Stimulated activated CD8-positive, alpha-beta memory T cell treated with anti-CD3 and anti-CD28 coated beads, Interleukin-4, amount 100 ng/mL, for 1 hour (primary cell): ENCODE measurements at places on chromosomes 7 and 10.

DNA sequence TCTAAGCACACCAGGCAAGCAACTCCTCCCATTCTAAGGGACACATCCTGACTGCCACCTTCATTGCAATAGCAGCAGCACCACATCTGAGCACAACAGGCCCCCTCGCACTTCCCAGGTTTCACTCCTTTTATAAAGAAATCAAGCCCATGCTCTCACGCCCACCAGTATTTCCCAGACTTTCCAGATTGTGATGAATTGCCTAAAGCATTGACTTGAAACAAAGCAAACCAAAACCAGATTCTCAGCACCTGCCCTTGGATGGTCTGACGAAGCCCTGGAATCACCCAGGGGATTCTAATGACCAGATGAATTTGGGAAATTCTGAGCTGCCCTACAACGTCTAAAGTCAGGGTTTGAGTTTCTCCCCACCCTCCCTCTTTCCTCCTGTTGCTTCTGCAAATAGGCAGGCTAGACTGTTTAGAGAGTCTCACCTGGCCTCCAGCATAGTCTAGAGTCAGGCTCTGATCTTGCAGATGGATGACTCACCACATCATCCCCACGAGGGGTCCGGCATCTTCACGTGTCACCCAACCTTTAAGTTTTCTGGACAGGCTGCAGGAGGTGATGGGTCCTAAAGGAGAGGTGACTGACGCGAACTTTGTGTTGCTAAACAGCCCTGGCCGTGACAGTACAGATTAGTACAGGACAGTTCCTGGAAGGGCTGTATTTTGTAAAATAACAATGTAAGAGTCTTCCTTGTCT is 198.0 kb downstream of the SKIDA1 start:
- no peak for DNase-seq

- DNase-seq = no peak
Measured at GRCh38 chr7:118195837-118196474, 12.0 kb downstream of the LSM8 start.

GRCh38 chr10:81696609-81697388 is 178.2 kb upstream of the NRG3 start:
- no peak for DNase-seq

DNA sequence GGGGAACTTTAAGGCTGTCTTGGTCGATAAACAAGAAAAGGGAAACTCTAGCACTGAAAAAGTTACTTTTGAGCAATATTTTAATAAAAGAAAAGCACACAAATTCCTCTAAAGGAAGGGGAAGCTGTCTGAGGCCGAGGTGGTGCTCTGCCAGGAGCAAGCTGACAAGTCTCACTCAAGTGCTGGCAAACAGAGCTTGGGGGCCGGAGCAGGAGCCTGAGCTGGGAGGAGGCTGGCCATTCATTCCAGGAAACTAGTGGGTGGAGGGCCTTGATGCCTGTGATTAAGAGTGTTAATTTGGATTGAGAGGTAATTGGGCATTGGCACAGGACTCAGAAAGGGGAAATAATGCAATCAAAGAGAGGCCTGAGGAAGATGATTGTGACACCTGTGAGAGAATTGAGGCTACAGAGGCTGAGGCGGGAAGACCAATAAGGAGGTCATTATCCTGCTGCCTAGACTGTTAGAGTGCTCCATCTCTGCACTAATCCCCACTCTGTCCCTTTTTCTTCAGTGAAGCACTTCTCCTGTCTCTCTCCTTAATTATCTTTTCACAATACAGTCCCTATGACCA is 154.9 kb upstream of the COL1A2 start:
- DNase-seq = no peak

GRCh38 chr10:85003083-85003482 is 674.7 kb downstream of the CCSER2 start:
- DNase-seq = no peak

- no peak for DNase-seq
Measured at GRCh38 chr7:116315803-116316202, 105.5 kb downstream of the TES start.

DNA sequence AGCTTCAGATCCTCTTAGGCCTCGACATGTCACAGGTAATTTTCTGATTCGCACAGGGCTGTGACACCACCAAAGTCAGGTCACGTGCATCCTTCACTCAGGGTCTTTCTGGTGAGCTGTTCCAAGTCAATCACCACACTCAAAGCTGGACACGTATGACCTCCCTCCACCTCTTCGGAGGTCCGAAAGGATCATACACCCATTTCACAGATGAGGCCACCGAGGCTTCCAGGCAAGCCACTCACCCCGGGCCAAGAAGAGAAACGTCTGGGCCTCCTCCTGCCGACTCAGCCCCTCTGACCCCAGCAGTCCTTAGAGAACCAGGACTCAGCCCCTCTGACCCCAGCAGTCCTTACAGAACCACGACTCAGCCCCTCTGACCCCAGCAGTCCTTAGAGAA is 74.6 kb downstream of the FOXL3 start:
- no peak for DNase-seq

GRCh38 chr7:45978010-45978681 is 57.1 kb upstream of the IGFBP3 start:
- no peak for DNase-seq

- no peak for DNase-seq
Measured at GRCh38 chr7:54788664-54789063, 29.7 kb upstream of the SEC61G start.

GRCh38 chr7:151017370-151017952 is 6.8 kb downstream of the ATG9B start:
- no peak for DNase-seq

DNA sequence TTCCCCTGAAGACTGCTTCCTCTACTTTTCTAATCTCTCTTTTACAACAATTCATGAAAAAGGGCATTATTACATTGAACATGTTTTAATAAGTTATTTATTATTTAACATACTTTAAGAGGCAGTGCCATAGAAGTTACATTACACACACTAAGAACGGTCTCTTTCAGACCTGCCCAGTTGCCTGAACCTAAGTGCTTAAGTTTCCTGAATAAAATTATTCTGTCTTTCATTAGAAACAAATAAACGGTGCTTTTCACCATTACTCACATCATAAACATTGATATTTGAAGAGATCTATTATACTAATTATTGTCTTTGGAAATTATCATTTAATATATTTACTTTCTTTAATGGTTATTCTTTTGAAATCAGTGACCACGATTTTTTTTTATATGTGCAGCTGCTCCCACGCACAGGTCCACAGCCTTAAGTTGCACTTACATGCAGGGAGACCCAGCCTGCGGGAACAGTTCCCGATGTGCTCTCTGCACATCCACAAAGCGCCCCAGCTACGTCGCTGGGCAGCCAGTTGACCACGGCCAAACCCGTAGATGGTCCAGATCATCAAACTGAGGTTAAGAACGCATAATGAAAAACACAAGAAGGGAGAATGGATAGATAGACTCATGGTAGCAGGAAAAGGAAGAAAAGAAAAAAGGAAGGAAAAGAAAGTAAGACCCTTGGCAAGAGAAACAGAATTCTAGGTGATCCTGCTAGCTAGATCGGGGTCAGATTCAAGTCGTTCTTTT is 437.0 kb upstream of the MGMT start:
- no peak for DNase-seq

- DNase-seq = no peak
Measured at GRCh38 chr10:114821915-114822443, 399 bp downstream of the FHIP2A start.

DNA sequence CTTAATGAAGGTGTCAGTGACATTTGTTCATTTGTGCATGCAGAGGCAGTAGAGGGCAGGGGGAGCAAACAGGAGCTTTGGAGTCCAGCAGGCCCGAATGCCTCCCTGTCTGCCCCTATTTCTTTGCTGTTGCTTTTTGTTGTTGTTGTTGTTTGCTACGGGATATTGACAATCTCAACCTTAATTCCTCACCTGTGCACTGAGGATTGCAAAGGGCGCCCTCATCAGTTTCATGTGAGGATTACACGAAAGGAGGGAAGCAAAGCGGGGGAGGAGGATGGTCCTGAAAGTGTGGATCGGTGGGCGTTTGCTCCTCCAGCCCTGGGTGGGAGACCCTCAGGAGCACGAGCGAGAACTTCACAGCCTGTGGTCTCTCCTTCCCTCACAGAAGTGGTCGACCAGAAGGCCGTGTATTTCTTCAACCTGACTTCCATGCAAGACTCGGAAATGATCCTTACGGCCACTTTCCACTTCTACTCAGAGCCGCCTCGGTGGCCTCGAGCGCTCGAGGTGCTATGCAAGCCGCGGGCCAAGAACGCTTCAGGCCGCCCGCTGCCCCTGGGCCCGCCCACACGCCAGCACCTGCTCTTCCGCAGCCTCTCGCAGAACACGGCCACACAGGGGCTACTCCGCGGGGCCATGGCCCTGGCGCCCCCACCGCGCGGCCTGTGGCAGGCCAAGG is 9.6 kb downstream of the GDF10 start:
- DNase-seq = no peak

DNA sequence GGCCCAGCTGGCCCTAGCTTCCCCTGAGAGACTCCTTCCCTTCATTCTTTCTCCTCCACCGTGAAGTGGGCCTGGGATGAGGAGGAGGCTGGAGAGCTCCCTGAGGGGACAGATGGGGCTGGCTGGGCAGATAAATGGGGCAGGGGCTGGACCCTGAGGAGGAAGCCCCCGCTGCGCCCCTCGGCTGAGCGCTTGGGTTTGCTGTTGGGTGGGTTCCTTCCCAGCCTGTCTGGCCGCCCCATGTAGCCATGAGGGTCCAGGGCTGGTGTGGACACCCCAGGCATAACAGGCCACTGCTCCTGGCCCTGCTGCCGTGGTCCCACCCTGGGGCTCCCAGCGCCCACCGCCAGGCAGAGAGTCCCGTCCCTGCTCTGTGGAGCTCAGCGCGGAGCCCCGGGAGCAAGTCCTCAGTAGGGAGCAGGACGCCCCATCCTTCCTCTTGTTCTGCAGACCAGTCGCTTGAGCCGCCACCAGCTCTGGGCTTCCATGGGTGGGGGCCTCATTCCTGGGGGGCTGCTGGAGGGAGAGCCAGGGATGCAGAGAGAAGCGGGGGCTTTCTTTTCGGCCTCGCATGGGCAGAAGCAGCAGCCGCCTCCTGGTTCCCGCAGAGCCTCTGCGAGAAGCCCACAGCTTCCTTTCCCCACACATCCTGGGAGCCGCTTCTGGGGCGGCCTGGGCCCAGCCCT is 266.4 kb upstream of the TCERG1L start:
- DNase-seq = no peak

- no peak for DNase-seq
Measured at GRCh38 chr10:113199459-113199858, 249.4 kb downstream of the TCF7L2 start.

DNA sequence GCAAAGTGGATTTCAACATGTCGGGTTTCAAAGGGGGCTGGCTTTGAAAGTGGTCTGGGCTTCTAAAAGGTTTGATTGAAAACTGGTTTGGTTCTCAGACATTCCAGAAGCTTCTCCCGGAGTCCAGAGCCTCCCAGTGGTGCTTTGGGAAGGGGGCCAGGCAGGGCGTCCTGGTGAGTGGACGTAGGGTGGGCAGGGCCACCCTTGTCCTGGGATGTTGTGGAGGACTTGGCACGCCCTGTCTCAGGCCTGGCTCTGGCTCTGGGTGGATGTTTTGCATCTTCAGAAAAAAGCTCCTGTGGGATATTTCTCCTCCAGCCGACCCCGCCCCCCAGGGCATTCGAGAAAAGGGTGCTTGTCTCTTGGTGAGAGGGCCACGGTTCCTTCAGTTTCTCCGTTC is 31.2 kb downstream of the GRIFIN start:
- no peak for DNase-seq

DNA sequence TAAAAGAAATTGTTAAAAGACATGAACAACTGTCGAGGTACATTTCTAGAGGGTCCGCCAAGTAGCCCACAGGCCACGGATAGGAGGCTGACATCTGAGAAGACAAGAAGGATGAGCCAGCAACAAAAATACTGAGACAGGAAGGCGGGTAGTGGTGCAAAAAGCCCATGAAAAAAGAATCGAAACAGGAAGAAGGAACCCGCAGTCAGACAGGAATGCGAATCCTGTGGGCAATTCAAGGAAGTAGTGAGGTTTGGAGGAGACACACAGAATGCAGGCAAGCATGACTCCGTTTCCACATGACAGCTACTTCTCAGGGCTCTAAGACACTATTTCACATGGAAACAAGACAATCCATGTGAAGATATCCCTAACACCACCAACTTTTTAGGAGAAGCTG is 125.2 kb downstream of the DOCK4 start:
- no peak for DNase-seq
